ENCODE measurements at places on chromosomes 16 and 17.

DNA sequence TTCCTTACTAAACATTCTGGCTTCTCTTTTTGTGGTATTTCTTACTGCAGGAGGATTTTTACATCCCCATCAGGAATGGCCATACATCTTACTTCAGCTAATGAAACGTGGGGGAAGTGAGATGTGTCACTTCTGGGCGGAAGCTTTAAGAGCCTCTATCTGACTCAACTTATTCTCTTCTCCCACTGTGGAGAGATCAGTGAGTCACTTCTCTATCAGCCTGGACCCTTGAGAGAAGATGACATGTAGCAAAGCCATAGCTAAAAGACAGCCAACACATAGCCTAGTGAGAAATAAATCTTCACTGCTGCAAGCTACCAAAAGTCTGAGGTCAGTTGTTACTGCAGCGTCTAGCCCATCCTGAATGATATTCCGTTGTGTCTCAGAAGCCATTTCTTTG lies 1066.7 kb upstream of the RBFOX1 start:
- no peak for DNase-seq

- DNase-seq, result no peak
Observed at GRCh38 chr17:29594519-29595090, 1.7 kb downstream of the ANKRD13B start.

DNA sequence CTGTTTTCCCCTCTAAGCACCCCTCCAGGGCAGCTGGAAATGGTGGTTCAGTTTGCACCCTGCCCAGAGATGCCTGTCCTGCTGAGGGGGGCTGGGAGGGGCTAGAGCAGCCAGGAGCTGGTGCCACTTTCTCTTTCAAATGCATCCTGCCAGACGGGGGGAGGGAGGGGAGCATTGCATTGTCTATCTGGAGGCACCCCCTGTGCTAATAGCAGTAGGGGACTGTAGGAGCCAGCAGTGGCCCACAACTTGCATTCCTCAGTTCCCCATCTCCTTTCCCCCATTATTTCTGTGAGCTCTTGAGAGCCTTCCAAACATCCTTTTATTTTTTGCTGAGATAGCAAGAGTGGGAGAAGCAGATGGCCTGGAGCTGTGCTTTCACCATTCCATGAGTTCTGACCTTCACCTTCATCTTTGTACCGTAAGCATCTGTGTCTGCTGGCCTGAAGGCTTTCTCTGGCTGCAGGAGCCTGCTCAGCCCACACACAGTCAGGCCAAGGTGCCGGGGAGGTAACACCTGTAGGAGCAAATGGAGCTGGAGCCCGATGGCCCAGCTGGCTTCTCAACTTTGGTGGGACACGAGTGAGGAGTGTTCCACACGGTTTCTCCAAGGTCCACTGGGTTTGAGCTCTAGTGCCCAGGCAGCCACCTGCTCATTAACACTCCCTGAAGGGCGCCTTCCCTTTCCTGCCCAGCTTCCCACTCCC lies 5.2 kb downstream of the WFDC1 start:
- DNase-seq, result no peak

DNA sequence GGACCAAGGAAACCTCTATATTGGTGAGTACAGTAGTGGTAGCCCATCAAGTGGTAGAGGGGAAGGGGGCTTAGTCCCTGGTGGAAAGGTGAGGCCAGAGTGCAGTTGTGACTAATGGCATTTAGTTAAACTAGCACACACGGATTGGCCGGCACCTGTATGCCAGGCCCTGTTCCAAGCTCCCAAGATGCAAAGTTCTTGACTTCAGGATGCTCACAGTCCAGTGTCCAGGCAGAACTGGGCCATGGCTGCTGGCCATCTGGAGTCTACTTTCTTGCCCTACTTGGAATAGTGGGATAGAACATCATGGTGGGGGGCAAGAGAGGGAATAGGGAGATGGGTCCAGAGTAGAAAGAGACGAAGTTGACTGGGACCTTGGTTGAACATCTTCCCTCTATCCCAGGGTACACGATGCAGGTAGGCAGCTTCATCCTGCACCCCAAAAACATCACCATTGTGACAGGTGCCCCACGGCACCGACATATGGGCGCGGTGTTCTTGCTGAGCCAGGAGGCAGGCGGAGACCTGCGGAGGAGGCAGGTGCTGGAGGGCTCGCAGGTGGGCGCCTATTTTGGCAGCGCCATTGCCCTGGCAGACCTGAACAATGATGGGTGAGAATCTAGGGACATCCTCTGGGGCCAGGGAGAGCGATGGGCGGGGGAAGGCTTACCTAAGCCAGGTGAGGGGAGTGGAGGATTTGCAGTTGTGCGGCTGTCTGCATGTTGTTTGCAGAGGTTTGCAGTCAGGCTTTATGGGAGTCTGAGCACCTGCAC lies 15.2 kb downstream of the ITGA3 start:
- DNase-seq, result no peak

DNA sequence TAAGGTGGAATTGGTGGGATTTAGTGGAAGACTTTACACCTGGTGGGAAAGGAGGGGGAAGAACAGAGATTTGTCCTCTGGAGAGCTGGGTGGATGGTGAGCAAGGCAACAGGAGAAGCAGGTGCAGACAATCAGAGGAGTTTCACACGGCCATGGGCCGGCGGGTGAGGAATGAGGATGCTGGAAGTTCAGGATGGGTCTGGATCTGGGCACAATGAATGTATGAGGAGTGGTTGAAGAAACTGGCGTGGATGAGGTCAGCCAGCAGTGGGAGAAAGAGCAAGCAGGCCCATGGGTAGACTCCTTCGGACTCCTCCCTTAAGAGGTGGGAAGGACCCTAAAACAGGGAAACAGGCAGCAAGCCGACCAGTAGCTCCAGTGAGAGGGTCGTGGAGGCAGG lies 10.1 kb upstream of the MNT start:
- no peak for DNase-seq

DNA sequence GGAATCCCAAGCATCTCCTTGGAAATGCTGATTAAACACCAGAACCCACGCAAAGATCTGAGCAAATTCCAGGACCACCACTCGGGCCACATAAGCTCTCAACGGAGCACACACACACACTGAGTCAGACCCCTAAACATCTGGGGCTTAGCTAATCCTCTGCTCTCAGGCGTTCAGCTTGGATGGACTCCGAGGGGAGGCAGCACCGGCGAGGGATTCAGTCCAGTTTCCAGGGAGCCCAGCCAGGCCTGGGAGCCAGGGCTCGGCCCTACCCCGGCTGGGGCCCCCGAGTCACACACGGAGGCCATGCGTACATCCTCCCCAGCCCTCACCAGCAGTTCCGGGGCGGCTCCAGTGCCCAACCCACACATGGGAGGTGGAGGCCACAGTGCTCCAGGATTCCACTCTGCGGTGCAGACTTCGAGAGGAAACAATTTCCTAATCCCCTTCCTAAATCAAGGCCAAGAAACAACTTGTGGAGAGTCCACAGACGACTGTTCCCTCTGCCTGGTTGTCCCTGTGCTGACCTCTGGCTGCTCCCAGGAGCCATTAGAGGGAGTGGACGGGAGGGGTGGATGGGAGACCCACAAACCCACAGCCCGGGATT lies 70.5 kb downstream of the GAS7 start:
- no peak for DNase-seq

DNA sequence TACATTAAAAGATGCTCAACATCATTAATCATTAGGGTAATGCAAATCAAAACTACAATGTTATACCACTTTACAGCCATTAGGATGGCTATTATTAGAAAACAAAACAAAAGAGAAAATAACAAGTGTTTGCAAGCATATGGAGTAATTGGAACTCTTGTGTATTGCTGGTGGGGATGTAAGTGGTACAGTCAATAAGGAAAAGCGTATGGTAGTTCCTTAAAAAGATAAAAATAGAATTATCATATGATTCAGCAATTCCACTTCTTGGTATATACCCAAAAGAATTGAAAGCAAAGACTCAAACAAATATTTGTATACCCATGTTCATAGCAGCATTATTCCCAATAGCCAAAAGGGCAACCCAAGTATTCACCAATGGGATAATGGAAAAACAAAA lies 1.4 kb upstream of the CAPNS2 start:
- no peak for DNase-seq

DNA sequence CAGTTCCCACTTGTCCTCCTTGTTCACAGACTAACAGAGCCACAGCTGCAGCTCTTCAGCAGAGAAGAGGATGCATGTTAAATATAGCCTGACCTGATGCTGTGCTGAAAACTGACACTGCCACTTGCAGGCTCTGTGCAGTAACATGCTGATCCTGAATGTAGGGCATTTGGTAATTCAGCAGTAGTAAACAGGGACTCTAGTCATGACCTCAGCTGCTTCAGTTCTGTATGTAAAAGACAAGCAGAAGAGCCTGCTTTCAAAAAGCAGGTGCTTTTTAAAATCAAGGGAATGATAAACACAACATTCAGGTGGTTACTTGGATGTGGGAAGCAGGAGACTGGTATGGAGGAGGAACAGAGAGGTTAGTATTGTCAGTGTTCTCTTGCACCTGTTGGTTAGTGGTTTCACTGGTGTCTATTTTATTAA lies 33.8 kb downstream of the ESRP2 start:
- no peak for DNase-seq

DNA sequence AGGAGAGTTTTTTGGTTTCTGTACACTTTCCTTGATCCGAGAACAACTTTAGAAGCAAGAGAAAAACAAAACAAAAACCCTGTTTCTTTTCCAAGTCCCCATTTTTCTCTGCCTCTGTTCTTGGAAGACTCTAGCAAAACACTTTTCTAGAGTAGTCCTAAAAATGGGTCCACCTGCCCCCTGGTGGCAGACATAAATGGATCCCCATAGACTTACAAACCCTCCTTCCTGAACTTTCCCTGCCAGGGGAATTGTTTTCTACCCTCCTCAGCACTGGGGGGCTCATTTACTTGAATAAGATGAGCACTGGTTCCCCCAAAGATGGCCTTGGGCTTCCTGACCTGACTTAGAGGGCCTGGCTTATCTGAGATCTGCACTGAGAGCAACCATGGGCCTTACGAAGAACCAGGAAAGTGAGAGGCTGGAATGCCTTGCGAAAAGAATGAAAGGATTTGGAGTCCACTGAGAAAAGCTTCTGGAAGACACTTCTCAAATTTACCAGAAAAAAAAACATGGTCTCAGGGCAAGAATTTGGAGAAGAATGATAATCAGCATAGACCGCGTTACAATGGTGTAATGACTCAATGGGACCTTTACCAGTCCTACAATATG lies 48.0 kb upstream of the CDYL2 start:
- peak; percentile 13 for DNase-seq

DNA sequence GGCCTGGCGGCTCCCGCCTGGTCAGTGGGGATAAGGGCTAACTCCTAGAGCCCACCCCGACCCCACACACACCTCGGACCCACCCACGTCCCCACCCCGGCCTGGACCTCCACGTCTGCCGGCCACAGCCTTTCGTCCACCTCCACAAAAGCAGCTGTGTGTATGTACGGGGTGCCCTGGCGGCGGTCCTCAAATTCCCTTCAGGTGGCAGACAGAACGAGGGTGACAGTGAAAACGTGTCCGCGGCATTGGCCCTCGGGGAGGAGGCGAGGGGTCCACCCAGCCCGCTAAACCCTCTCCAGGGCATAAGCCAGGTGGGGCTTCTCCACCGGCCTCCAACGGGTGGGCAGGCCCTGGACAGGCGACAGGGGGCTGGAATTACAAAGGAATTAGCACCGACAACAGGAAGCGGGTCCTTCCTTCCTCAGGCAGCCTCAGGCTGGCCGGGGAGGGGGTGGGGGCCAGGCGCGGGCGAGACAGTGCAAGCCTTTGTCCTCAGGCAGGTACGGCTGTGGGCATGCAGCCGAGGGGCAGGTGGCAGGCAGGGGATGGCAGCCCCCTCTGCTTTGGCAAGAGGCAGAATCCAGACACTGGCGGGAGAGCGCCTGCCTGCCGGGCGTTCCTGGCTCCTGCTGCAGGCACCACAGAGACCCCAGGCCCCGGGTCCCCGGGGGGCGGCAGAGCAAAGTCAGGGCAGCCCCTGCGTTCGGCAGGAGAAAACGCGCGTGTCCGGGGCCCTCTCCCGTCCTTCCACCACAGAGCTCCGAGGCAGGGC lies 12.3 kb upstream of the PITPNA start:
- DNase-seq, result no peak

GRCh38 chr17:52227926-52228325 lies 69.4 kb upstream of the CA10 start:
- no peak for DNase-seq

- DNase-seq, result no peak
Observed at GRCh38 chr16:14629612-14629918, 495 bp downstream of the PARN start.

GRCh38 chr16:17408955-17409441 lies 61.8 kb downstream of the XYLT1 start:
- no peak for DNase-seq

DNA sequence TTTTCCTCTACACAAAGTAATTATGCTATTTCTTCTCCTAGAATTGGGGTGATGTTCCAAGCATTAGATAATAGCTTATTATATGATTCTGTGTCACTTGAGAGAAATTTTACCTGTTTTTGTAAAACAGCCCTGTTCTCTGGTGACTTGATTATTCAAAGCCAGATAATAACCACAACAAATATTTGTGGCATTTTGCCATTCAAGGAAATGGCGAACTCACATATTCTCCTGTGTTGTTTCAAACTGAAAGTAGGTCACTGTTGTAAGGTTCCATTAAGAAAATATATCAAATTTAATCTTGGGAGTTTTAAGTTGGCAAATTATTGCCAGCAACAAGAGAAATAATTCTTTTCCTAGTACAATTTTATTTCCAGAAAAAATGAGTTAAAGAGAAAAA lies 124.8 kb downstream of the STXBP4 start:
- peak; percentile 6 for DNase-seq

DNA sequence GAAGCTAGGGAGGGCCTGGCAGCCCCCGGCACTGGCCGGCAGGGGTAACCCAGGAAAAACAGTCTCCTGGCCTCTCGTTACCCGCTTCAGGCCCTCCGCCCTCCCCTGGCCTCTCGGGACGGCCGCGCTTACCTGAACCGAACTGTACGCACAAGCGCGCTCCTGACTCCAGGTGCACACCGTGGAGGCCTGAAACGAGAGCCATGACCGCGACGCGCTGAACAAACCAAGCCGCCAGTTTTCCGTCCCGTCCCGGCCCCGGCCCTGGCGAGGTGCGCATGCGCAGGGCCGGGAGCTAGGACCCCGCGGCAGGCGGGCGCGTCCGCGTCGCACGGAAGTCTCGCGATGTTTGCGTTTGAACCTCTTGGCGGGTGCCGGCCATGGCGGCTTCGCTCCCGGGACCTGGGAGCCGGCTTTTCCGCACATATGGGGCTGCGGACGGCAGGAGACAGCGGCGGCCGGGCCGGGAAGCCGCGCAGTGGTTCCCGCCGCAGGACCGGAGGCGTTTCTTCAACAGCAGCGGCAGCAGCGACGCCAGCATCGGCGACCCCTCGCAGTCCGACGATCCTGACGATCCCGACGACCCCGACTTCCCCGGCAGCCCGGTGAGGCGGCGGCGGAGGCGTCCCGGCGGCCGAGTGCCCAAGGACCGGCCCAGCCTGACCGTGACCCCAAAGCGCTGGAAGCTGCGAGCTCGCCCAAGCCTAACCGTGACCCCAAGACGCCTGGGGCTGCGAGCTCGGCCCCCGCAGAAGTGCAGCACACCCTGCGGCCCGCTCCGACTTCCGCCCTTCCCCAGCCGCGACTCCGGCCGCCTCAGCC lies at the start of gene HASPIN:
HASPIN (plus strand) TSS at position 348 of the 822 bp plus-strand sequence; CDS start at position 381, 33 bp downstream.
- DNase-seq, result peak; percentile 96

- DNase-seq, result peak; percentile 84
Observed at GRCh38 chr17:41648411-41649195, 24.2 kb upstream of the KRT17 start.

Data from activated CD4-positive, alpha-beta T cell treated with anti-CD3 and anti-CD28 coated beads, Interleukin-2, Interleukin-4, amounts not matched to agents 100 ng/mL and 50 ng/mL, durations not matched to agents 16 hours and 8 hours (primary cell).